ENCODE measurements at places on chromosomes 1 and 21.

DNA sequence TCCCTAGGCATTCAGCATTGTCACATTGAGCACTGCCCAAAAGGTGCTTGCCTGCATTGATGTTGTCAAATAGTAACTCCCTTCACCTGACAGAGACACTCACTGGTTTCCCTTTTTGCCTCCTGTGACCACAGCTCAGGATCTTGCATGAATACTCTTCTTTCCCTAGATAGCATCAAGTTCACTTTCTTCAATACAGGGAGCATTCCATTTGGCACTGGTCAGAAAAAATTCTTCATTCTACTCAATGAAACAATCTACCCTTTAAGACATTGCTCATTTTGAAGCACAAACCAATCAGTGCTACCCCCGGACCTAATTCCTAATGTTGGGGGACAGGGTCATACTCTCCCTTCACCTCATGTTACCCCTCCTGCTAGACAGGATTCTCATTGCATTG, 319.0 kb upstream of the SNX7 start:
- DNase-seq = no peak

- DNase-seq = no peak
Observed at GRCh38 chr1:245698860-245699259, 544.1 kb downstream of the KIF26B start.

DNA sequence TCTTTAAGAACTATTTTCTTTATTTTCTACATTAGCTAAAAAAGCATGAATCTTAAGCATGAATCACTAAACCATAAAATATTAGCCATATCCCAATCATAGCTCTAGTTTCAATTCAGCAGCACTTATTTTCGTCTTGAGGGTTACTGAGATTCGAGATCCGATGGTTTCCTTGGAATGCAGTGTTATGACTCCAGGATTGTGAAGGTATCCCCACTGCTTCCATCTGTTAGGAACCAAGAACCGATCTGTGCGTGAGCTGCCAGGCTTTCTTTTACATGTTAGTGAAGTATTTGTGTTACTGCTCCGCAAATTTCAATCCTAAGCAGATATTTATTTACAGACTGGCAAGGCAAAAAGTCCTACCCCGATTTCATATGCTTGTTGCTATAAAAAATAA, 18.8 kb downstream of the TNFRSF9 start:
- no peak for DNase-seq

DNA sequence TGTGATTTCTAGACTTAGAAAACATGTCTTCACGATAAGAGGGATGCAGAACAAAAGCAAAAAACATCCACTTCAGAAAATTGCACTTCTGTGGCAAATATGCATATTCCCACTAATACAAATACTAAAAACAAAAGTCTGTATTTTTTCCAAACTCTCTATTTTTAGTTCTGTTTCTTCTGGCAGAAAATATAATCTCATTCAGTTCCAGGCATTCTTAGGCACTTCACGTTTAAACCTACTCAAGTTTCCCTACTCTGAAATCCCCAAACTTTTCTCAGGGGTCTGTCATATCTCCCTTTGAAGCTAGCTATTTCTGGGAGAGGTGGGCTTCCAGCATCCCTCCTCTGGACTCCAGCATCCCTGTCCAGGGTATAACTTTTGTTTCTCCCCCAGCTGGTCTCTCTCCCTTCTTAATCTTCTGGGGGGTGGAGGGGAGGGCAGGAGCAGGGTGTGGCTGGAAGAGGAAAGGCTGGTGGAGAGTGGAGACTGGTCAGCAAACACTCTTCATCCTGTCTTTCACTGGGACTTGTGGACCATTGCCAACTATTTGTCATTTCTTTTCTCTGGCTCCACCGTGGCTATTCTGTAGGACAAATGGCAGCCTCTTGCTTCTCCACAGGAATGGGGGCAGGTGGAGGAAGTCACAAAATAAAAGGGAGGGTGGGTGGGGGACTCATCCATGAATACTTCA, 19.6 kb upstream of the NCF2 start:
- no peak for DNase-seq

- DNase-seq = peak; percentile 30
Observed at GRCh38 chr1:36223381-36223995, 755 bp upstream of the THRAP3 start.

DNA sequence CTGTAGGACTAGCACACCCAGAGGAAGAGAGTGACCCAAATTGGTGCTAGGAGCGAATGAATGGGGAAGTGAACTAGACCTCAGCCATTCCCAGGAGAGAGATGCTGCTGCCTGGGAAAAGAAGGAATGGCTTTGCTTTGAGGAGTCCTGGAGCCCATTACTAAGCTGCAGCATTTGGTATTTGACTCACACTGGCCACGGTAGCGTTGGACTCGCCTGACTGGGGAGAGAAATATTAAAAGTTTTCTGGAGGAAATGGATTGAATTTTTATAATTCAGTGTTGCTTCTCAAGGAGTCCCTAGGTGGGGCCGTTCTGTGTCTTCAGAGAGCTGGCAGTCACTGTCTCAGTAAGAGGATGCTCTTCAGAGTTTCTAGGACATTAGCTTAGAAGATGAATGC, 40.2 kb downstream of the PIK3CD start:
- no peak for DNase-seq

GRCh38 chr1:172893146-172893841, 157.4 kb downstream of the TNFSF18 start:
- no peak for DNase-seq
